Left kidney (tissue), 8 donors: ENCODE measurements at places on chromosomes 13 and 19. TPM values are rescaled to one million over a fixed set of nuclear protein-coding genes. Genes with fewer than 3 reads are reported as not detected.

GSX1 gene
- polyA plus RNA-seq, result not detected

LILRB2 gene
- polyA plus RNA-seq, result 0.45 TPM

KLK1 gene
- 0.96 TPM for polyA plus RNA-seq

RFXAP gene
- 18.5 TPM for polyA plus RNA-seq

ZNF85 gene
- 26.1 TPM for polyA plus RNA-seq

PSG11 gene
- not detected for polyA plus RNA-seq

EHD2 gene
- 27.4 TPM for polyA plus RNA-seq

PSG5 gene
- 0.12 TPM for polyA plus RNA-seq

NLRP13 gene
- not detected for polyA plus RNA-seq
